ENCODE measurements at places on chromosomes 7 and 10.

GRCh38 chr7:30659312-30659711 lies 22.9 kb downstream of the CRHR2 start:
- no peak for DNase-seq

GRCh38 chr10:17233286-17233991 lies 5.4 kb downstream of the VIM start:
- DNase-seq = no peak

DNA sequence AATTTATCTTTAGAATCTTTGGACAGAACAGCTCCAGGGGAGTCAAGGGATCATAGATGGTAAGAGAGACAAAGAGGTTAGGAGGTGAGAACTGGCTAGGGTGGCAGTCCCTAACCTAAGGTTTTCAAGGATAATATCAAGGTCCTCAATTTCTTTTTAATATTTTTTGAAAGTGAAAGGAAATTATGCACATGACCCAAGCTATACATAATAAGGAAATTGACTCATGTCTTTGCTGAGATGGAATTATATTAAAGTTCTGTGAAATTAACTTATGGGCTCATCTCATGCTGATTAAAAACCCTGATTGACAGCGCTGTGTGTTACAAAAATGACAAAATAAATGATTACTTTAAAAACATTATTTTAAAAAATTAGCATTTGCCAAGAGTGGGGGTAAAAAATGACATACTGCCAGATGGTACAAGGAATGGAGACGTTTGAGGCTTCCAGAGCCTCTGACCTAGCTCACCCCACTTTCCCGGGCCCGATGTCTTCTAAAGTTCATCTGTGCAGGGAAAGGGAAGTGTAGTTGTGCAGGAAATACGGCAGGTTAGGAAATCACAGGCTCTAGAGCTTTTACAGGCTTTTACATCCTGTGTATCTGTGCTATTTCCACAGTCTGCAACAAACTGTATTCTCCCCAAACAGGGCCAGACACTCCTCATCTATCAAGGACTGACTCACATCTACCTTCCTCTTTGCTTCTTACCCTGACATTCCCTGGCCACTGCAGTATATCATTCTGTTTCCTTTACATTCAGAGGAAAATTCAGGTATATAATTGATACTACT lies 185.6 kb upstream of the PRSS58 start:
- DNase-seq = no peak

DNA sequence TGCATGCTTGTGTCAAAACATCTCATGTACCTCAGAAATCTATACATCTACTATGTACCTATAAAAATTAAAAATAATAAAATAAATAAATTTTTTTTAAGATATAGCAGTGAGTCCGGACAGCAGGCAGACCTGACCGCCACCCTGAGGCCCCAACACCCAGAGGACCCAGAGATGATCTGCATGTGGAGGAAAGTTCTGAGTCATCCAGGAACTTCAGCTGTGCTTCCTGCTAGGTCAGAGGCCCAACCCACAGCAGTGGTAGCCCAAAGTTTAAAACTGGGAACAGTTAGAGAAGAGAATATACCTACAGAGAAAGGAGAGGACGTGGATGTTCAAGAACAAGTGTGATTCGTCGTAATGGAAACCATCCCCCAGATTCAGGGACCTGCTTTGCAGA lies 683.7 kb upstream of the NRP1 start:
- DNase-seq = no peak

- DNase-seq = no peak
These were observed 5.3 kb downstream of the PSAP start for GRCh38 chr10:71845410-71846405.

Measured in activated B cell treated with CpG ODN at 0.5 μM for 24 hours (primary cell).